Brain pericyte (primary cell): ENCODE measurements at places on chromosomes 4 and X.

DNA sequence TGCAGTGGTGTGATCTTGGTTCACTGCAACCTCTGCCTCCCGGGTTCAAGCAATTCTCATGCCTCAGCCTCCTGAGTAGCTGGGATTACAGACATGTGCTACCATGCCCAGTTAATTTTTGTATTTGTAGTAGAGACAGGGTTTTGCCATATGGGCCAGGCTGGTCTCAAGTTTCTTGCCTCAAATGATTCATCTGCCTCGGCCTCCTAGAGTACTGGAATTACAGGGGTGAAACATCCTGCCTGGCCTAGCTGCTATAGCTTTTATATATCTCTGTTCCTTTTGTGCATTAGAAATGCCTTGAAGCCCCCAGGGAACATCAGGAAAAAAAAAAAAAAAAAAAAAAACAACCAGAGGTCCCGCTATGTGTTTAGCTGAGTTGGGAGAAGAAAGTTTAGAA is 34.8 kb downstream of the UBE2K start:
- peak; percentile 82 for DNase-seq

DNA sequence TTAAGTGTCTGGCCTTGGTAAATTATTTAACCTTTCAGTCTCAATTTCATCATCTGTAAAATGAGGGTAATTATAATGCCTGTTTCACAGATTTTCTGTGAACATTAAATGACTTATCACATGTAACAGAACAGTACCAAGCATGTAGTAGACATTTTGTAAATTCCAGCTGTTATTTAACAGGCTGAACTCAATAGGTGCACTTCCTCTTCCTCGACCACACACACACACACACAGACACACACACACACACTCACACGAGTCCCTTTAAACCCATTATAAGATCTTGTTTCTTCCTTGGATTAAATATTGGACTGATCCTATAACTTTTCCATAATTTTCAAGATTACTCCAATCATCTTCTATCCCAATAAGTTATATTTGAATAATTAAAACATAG is 53.4 kb upstream of the COL25A1 start:
- no peak for DNase-seq

DNA sequence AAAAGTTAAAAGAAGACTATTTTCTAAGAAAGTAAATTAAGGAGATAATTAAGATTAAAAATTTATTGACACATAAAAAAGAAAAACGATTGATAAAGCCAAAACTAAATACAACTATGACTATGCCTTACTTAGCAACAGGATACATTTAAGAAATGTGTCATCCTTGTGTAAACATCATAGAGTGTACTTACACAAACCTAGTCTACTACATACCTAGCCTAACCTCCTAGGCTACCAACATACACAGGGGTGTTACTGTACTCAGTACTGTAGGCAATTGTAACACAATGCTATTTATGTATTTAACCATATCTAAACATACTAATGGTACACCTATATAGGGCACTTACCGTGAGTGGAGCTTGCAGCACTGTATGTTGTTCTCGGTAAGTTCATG is 108.3 kb downstream of the ANXA10 start:
- DNase-seq = no peak

- no peak for DNase-seq
These were observed 825 bp downstream of the DYNLT3 start for GRCh38 chrX:37846558-37846933.

GRCh38 chrX:131332331-131332730 is 43.2 kb upstream of the IGSF1 start:
- DNase-seq = no peak

DNA sequence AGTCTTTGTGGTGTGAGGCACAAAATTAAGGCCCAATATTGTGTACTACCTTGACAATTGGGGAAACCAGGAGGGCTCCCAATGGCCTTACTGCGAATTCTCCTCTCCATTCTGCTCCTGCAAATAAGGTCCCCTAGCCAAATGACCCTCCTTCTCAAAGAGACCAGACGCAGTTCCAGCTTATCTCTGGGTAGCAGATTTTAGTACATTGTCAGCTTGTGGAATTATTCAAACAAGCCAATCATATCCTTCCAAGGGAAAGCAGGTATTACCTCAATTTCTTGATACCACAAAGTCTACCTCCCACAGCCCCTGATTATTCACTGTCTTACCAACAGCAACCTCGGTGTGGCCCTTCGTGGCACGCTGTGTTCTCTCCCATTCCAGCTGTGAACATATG is 7.8 kb upstream of the ZBTB33 start:
- no peak for DNase-seq

- DNase-seq = no peak
These were observed 450.0 kb upstream of the RASGEF1B start for GRCh38 chr4:81921751-81922159.

DNA sequence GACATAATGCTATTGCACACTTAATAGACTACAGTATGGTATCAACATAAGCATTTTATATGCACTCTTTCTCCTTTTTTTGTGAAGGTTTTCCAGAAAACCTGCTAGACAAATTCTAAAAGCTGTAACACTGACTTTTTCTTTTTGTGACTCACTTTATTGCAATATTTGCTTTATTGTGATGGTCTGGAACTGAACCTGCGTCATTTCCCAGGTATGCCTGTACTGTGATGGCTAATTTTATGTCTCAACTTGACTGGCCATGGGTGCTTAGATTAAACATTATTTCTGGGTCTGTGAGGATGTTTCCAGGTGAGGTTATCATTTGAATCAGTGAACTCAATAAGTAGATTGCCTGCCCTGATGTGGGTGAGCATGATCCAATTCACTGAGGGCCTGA is 35.5 kb upstream of the LAMP2 start:
- no peak for DNase-seq

DNA sequence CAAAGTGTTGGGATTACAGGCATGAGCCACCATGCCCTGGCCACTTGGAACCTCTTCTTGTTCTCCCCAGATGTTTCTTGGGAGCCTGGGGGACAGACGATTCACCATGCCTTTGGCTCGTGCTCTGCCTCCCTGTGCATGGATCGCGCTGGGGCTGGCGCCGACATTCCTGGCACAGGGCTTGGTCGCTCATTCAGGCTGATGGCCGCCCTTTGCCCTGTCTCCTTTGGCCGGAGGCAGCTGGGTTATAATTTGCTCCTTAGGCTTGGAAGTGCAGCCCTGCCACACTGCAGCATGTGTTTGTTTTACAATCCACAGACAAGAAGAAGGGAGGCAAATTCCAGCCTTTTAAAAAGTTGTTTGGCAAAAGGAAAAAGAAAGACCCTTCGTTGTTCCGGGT is 115.3 kb downstream of the AASDH start:
- DNase-seq = no peak

- no peak for DNase-seq
These were observed 52.7 kb upstream of the TMPRSS11F start for GRCh38 chr4:68182382-68182820.
